ENCODE measurements at places on chromosomes 13 and 19.

GRCh38 chr19:485583-486236 is 10.6 kb upstream of the MADCAM1 start:
- DNase-seq = peak; percentile 42

DNA sequence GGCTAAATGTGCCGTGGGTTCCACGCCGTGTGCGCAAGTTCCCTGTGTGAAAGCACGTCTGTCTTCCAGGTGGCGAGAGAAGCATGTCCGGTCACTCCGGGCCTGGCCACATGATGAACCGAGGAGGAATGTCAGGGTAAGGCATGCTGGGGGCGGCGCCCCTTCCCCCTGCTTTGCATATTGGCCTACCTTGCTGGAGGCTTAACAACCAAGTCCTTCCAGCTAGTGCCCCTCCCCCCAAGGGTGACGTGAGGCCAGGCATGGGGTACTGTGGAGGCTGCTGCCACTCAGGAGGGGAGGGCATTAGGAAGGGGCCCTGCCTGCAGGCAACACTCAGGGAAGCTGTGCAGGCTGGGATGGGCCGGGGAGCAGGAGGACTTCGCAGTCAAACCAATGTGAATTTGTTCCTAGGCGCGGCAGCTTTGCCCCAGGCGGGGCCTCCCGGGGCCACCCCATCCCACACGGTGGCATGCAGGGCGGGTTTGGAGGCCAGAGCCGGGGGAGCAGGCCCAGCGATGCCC is 12.5 kb downstream of the MICOS13 start:
- no peak for DNase-seq

DNA sequence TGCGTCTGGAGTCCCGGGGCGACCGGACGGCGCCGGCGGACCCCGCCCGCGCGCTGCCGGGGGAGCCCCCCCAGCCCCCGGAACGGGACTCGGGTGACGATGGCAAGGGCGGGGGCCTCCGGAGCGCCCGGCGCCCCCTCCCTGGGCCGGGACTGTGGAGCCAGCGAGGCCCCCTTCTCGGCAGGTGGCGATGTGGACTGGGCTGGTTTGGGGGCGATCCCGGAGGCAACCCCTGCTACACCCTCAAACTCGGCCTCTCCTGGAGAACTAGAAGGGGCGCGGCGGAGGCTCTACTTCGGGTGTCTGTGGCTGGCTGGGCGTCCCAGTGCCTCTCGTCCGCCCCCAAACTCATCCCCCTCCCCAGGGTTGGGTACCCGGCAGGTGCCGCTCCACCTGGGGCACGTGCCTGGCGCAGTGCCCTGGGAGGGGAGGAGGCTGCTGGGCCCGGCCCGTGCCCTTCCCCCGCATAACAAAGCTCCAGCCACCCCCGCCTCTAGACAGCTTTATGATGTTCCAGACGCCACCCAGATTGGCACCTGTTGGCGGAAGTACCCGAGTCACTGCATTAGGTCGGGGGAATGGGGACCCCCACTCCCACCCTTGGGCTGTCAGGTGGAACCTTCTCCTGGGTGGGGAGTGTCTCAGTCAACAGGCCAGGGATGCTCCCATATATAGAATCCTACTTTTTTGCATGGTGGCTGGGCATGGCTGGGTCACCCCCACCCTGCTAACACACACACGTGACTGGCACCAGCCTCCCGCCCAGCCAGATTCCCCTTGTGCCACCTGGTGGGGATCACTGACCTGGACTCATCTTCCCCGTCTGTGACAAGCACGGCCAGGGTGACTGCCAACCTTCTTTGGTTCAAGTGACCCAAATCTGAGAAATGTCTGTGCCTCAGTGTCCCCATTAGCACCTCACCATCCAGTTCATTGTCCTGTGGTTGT is 722 bp downstream of the PKN1 start:
- no peak for DNase-seq

DNA sequence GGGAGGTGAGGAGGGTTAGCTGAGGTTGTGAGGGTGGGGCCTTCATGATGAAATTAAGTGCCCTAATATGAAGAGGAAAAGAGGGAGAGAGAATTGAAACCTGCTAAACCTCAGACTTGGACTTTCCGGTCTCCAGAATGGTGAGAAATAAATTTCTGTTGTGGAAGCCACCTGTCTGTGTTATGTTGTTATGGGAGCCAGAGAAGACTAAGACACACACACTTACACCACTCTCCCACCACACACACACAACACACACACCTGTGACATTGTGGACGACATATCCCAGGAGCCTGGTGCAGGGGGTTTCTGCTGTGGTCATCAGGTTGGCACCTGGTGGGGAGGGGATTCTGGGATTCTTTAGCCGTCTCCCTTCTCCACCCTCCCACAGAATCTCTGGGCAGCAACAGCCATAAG is 14.0 kb downstream of the KLK4 start:
- no peak for DNase-seq

DNA sequence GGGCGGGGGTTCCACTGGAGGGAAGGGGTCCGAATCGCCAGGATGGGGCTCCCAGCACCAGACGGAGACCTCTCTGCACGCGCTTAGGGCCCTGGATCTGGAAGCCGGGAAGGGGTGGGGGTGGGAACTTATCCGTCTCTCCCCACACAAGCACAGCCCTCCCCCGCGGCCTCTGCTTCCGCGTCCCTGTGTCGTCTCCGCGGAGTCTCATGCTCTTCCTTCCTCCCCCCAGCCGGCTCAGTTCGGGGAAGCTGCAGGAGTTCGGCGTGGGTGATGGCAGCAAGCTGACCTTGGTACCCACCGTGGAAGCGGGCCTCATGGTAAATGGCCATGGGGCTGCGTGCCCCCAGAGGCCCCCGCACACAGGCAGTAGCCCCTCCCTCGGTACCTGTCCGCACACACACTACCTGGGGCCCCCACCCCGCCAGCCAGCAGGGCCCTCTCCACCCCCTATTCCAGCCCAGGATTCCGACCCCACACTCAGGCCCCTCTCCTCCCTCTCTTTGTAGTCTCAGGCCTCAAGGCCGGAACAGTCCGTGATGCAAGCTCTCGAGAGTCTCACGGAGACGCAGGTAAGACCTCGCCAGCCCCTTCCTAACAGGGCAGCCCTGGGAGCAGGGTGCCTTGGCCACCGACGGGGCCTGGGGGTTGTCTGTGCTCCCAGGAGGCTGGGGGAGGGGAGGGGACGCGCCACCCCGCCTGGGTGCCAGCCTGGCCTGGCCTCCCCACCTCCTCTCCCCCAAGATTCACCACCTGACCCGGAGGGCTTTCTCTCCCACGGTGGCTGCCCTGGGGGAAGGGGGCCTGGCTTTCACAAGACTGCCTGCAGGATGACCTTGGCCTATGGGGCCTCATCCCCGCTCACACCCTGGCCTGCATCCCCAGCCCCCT is 3.2 kb downstream of the MIDN start:
- DNase-seq = peak; percentile 80

DNA sequence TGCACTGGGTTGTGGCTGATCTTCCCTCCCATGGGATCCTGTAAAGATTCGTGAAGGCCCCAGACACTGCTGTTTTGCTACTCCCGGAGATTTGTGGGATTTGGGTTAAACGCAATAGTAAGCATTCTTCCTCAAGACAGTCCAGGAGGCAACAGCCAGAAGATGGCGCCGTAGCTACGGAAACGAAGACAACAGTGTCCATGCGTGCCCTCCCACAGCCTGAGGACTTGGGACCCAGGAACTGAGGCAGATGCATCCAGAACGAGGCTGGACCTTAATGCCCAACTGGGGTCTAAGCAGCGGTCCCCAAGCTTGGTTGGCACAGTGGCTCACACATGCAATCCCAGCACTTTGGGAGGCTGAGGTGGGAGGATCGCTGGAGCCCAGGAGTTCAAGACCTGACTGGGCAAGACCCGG is 57.6 kb upstream of the ZNF507 start:
- DNase-seq = peak; percentile 91

GRCh38 chr19:4051175-4052101 is 15.3 kb downstream of the ZBTB7A start:
- DNase-seq = peak; percentile 63

GRCh38 chr13:34748596-34748995 is 193.5 kb upstream of the NBEA start:
- no peak for DNase-seq

DNA sequence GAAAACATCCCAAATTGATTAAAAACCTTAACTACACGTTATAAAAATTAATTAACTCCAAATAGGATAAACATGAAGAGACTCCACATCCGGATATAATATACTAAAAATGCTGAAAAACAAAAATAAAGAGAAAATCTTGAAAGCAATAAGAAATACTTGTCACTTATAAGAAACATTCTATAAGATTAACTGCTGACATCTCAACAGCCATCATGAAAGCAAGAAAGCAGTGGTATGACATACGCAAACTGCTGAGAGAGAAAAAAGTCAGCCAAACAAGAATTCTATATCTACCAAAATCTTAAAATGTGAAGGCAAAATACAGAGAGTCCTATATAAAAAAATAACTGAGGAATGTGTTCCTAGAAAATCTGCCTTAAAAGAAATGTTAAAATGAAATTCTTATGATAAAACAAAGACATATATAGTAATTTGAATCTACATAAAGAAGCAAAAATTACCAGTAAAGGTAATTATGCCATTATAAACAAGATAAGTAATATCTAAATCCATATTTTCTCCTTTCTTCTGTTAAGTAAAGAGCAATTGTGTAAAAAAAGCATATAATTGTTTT is 1851.1 kb downstream of the PCDH9 start:
- DNase-seq = peak; percentile 1

GRCh38 chr19:7865262-7865911 is 8.8 kb downstream of the PRR36 start:
- no peak for DNase-seq

DNA sequence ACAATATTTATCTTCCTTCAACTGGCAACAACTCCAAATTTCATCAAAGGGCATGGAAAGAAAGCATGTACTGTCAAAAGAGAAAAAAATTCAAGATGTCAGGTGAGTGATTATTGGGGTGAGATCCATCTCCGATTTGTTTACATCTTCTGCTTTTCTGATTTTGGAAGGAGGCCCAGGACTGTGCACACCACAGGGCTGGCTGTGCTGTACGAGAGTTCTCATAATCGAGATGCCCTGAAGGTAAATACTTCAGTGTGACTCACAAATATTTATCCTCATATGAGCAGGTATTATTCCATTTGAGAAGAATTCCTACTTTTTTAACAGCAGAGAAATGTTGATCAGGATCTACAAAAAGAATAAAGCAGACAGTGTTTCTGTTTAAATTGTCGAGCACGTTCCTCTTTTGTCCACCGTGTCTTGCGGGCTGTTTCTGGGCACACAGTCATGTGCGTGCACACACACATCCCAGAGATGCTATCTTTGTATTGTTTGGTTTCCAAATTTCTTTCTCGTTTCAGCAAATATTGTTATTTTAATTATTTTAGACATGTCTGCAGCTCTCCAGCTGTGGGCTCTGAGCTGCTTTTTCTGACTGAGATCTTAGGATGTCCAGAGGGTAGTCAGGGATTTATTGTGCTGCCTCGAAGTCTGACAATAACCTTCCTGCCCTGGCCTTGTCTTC is 103.8 kb downstream of the KL start:
- peak; percentile 39 for DNase-seq

GRCh38 chr19:49217382-49217781 is 59.8 kb downstream of the TRPM4 start:
- DNase-seq = peak; percentile 54

GRCh38 chr13:72864142-72865011 is 82.4 kb downstream of the PIBF1 start:
- DNase-seq = no peak

DNA sequence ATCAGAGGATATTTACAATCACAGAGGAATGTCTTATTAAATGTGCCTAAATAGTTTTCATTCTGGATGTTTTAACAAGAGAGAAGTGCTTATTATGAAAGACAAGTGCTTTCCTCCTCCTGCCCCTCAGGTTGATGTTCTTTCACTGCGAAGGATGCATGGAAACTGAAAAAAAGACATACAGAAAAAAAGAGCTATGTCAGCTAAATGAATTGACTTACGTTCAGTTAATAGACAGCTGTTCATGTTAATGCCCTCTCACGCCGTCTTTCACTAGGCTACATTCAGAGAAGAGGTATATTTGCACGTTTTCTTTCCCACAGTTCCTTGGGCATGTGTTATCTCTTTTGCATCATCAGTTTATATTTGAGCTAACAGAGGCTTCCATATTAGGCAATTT is 821.8 kb upstream of the PCDH9 start:
- no peak for DNase-seq

- no peak for DNase-seq
These were observed 2.8 kb upstream of the IFNL2 start for GRCh38 chr19:39265321-39265916.

DNA sequence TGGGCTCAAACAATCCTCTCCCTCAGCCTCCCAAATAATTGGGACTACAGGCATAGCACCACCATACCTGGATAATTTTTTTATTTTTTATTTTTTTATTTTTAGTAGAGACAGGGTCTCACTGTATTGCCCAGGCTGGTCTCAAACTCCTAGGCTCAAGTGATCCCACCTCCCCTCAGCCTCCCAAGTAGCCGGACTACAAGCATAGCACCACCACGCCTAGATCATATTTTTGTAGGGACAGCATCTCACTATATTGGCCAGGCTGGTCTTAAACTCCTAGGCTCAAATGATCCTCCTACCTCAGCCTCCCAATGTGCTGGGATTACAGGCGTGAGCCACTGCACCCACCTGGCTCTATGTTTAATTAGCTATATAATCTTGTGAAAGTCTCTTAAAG is 114.2 kb downstream of the TRPC4 start:
- DNase-seq = no peak

GRCh38 chr19:19169236-19170052 is 619 bp downstream of the MEF2B start:
- DNase-seq = no peak

- no peak for DNase-seq
These were observed 16.8 kb downstream of the ZNF83 start for GRCh38 chr19:52621376-52621775.

- no peak for DNase-seq
These were observed 2.0 kb upstream of the PIK3R2 start for GRCh38 chr19:18150776-18151624.

GRCh38 chr19:46764817-46765291 is 18.6 kb upstream of the STRN4 start:
- DNase-seq = no peak

DNA sequence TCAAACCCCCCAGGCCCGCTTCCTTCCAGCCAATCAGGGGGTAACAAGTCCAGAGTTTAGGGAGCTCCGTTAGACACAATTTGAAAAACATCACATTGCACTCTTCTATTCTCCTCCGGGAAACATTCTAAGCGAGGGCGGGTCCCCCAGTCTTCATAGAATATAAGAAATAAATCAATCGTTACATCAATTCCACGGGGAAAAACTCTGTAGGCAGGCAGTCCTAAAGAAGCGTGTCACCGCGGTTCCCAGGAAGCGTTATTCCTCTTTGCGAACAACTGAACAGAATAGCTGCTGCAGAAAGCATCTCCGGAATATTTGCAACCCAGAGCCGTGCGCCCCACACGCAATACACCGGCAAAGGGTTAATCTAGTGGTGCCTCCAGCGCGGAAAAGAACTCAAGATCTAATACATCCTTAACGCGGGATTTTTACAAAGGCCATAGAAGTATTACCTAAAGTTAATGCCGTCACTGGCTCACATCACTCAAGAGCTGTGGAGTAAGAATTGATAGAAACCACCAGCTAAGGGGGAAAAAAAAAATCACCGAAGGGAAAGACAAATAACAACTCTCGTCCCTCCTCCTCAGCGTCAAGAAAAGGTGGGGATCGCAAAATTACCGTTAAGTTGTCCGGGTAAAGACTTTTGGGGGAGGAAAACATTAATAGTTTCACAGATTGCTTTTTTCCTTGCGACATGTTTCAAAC is 65.1 kb downstream of the KCNRG start:
- peak; percentile 65 for DNase-seq

GRCh38 chr19:5188548-5189317 is 151.9 kb downstream of the PTPRS start:
- no peak for DNase-seq
